ENCODE measurements at places on chromosomes 2 and 18.
A peak's percentile ranks its signal among the peaks of the same experiment; 100 is the strongest.

DNA sequence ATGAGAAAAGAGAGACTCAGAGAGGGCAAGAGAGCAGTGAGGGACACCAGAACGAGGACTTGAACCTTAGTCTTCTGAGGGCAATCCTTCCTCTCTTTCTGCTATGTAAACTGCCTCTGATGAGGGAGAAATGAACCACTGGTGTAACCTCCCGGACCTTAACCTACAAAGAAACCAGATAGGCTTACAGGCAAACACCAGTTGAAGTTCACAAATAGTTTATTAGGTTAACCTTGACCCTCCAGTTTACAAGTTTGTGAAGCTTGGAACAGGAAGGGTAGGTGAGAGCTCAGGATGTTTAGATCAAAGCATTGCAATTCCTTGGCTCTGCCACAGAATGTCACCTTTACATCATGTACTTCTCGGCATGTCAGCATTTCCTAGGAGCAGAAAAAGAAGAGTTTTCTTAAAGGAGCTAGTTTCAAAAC is 486.4 kb upstream of the SPRED2 start:
- no peak for ATAC-seq

DNA sequence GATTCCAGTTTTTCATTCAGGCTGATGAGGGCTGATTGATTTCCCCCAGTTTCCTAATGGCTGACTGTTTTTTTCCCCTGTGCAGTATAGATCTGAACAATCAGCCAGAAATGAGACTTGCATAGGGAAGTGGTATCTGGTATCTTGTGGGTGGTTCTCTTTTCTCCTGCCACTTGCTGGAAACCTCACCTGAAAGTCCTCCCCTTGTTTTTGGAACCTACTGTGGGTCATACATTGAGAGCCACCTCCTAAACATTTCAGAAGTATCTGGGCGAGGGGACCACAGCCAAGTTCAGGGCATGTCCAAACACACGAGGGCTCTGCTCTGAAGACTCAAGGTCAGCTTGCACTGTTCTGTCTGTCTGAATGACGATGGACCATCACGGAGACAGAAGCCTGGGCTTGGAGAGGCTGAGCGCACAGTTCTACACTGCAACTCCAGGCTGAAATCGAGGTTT is 19.3 kb downstream of the ALPK2 start:
- peak; percentile 93 for ATAC-seq

DNA sequence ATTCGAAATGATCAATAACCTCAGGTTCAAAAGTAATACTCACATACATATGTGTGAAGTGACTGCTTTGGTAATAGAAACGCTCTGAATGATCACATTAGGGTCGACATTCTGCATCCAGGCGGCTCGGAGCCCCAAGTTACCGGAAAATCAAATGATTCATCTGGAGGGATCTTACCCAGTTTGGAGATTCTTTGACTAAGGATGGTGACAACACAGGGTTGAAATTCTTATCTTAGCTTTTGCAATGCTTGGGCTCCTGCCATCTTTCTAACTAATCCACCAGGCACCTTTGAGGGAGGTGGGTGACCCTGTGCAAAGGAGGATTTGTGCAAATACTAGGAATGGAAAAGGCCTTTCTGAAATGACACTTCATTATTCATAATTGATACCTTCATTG is 10.8 kb downstream of the GBX2 start:
- ATAC-seq, result no peak

DNA sequence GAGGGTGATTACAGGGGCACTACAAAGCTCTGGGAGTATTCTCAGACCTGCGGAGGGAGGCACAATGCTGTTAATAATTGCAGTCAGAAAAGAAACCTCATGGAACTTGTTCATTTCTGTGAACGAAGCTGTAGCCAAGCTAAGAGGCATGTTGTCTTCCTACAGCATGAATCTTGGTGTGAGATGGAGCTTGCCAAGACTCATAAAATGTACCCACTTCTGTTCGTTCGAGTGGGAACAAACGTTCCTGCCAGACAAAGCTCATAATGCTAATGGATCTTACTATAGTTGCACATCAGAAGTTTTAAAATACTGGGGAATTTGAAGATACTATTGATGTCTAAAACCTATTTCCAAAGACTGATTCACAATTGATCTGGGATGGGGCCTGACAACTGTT is 489.1 kb downstream of the ZEB2 start:
- no peak for ATAC-seq

DNA sequence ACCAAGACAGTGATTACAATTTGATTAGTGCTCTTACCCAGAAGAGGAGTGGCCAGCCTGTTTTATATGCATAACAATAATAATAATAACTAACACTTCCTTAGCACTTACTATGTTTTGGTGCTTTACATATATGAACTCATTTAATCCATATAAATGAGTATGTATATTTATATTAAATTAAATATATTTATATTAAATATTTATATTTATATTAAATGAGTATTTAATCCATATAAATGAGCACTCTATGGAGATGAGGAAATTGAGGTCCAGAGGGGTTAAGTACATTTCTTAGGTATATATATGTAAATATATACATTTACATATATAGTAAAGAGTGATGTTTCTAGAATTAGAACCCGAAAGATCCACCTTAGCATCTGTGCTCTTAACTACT is 673.9 kb upstream of the ACVR2A start:
- no peak for ATAC-seq

GRCh38 chr2:240600451-240600961 is 14.0 kb downstream of the CAPN10 start:
- no peak for ATAC-seq

GRCh38 chr18:28256166-28256565 is 79.2 kb upstream of the CDH2 start:
- ATAC-seq, result no peak

DNA sequence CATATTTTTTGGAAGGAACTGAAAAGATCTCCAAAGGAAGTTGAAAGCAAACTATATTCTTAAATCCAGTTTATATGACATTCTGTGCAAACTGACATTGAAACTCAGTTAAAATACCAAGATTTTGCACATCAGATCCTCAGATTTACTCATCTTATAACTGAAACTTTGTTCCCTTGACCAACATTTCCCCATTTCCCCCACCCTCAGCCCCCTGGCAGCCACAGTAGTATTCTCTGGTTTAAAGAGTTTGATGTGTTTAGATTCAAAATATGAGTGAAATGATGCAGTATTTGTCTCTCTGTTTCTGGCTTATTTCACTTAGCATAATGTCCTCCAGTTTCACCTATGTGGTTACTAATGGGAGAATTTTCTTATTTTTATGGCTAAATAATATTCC is 99.2 kb upstream of the ITGA4 start:
- ATAC-seq, result no peak

DNA sequence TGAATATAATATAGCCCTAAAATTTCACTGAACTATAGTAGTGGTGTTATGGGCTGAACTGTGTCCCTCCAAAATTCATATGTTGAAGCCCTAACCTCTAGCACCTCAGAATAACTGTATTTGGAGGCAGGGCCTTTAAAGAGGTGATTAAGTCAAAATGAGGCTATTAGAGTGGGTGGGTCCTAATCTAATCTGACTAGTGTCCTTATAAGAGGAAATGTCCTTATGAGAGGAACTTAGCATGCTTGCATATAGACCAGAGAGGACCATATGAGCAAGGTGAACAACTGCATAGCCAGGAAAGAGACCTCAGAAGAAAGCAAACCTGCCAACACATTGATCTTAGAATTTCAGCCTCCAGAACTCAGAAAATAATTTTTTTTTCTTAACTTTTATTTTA is 238.4 kb downstream of the ZEB2 start:
- no peak for ATAC-seq

DNA sequence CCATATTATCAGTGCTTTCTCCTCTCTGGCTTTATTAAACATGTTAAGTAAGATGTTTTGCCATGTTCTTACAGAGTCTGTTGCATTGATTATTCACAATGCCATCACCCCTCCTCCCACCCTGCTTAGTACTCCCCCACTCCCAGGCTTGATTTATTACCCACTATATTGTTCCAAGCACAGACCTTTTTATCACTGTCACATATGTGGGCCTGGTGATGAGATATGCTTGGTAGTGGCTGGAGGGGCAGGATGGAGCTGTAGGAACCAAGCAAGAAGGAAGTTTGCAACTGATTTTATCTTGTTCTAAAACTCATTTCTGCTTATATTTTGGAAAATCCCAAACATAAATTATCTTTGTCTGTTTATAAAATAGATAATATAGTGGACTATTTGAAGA is 748.2 kb upstream of the CELF4 start:
- ATAC-seq, result no peak

- no peak for ATAC-seq
These were observed 103.6 kb downstream of the LRRTM4 start for GRCh38 chr2:77418537-77418936.

DNA sequence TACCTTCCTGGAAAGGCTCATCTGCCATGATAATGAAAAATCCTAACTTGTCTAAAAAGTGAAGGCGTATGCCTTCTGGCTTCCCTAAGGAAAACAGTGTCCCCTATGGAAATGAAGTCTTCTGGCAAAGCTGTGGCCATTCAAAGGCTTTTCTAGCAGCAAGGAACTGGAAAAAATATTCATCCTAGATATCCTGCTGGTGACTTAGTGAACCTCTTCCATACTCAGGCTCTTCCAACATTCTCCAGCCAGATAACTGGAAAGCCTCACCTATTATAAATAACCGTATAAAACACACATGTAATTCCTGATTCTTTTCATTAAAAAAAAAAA is 84.7 kb downstream of the RBMS1 start:
- ATAC-seq, result no peak

- ATAC-seq, result no peak
These were observed 96.2 kb downstream of the RAD51AP2 start for GRCh38 chr2:17422061-17422460.

All from stimulated activated memory B cell treated with anti-CD40 and anti-IgM and Interleukin-4, amounts not matched to agents 10 μg/mL and 1 μg/mL and 100 μg/mL, for 72 hours (primary cell).